Activated CD4-positive, alpha-beta T cell treated with anti-CD3 and anti-CD28 coated beads for 36 hours (primary cell): ENCODE measurements at places on chromosomes 1 and 21. TPM values are rescaled to one million over a fixed set of nuclear protein-coding genes. Genes with fewer than 3 reads are reported as not detected.

DNA sequence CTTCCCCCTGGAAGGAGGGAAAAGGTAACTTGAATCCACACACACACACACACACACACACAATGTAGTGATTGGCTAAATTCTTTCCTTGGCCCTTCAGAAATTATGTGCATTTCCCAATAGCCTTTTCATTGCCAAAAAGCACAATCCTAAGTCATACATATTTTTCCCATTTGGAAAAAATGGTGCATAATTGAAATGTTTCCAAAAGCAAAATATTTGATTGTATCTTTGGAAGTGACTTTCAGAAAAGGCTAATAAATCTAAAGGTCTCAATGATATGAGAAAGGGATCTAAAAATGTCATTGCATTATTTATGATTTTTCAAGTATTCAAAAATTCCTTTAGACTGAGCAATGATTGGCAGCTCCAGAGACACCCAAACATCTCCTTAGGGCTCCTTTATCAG, 43.5 kb upstream of the NEK7 start:
- DNase-seq = no peak

DNA sequence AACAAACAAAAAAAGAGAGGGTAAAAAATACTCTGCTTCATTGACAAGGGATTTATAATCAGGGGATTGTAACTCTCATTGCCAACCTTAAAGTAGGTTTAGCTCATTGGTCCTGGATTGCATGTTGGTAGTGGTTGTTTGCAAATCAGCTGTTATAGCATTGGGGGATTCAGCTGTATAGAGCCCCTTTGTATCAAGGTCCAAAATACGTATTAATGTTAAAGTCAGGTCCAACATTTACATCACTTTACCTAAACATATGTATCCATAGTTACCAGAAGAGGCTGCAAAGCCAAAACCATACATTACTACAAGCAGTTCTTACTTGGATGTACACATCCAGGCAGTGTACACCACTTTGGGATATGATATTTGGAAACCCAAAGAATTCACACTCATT, 29.4 kb downstream of the RPS27 start:
- no peak for DNase-seq

Gene ALX3
- total RNA-seq = not detected

Gene LCK
- 179 TPM for total RNA-seq

DNA sequence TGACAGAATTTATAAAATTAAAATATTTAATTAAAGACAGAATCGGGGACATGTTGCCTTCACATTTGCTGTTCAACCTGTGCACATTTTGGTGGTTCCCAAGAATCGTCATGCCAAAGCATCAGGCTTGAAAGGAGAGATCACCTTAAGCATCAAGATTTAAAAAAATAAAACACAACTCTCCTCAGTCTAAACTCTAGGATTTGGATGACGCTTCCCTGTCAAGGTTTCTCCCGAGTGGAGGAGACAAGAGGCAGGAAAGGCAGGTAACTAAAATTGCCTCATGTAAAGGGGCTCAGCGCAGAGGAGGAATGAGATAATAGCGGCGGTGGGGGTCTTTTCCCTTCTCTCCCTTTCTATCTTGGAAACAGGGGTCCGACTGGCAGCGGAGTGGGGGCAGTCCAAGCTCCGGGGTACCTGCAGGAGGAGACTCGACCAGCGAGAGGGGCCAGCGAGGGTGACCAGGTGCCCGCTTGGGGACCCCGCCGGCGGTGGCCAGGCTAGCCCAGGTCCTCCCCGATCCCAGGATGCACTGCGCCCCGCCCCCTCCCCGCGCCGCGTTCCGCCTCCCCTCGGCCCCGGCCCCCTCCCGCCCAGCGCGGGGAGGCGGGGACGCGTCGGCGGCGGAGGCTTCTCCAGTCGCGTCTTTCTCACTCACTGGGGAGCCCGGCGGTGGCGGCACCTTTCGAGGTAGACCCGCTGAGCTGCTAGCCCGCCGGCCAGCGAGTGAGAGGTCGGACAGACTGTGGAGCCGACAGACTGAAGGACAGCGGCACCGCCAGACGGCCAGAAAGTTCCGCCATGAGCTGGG, at the start of gene FNBP1L:
FNBP1L (plus strand) TSS at position 638 of the 811 bp plus-strand sequence; CDS start at position 802, 164 bp downstream.
- DNase-seq = peak; percentile 81

GRCh38 chr1:67348586-67349252, 41.0 kb downstream of the IL12RB2 start:
- no peak for DNase-seq

Gene DENND2C
- total RNA-seq = 0.65 TPM

DNA sequence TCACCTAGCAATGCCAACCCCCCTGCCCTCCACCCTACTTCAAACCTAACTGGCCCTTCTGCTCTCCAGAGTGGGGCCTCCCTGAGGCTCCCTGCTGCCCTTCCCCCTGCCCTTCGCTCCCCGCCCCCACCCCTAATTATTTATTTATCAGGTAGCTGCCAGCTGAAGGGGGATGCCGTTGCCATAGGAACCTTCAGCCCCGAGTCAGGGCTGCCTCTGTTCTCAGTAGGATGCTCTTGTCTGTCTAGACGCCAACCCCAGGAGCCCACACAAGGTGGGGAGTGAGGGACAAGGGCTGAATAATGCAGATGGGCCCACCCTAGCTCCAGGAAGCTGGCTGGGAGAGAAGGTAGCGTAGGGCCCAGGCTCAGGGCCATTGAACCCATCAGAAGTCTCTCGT, 41.1 kb downstream of the NKAIN1 start:
- no peak for DNase-seq

GRCh38 chr1:219188331-219188803, 14.7 kb downstream of the LYPLAL1 start:
- no peak for DNase-seq

GRCh38 chr21:43302062-43302700, 124.8 kb downstream of the SIK1 start:
- no peak for DNase-seq

DNA sequence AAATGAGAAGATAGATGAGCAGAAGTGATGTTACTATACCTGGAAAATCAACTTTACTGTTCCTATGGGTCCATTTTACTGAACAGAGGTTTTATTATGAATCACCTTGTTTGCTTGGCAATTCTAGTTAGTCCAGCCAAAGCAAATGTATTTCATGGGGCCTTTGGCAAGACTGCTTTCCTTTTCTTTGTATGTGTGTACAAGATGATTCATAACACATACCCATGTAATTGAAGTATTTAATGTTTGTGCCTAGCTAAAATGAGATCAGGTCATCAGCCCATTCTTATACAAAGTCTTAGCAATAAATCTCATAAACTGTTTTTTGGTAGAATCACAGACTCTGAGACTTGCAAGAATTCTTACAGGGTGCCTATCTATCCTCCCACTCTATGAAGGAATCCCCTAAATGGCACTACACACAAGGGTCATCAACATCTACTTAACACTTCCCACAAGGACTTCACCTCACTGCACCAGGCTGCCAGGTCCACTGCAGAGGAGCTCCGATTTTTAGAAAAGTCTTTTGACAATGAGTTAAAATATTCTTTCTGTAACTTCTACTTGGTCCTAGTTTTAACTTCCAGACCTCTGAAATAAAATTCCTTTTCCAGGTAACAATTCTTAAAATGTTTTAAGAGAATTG, 58.5 kb downstream of the LPAR3 start:
- no peak for DNase-seq

Gene PRAMEF10
- not detected for total RNA-seq

DNA sequence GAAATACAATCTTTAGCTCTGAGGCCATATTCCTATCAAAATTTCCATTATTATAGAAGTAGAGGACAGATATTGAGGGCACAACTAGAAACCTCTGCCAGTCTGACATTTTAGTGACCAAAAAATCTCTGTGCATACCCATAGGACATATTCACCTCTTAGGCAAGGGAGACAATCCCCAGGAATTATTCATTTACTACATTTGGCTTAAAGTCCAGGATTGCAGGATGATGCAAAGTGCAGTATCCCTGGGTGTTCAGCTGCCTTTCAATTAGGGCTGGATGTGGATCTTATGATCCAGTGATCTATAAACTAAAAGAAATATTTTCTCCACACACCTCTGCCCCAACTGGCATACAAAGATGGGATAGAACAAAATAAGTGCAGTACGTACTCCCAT, 50.9 kb downstream of the PTGS2 start:
- no peak for DNase-seq

DNA sequence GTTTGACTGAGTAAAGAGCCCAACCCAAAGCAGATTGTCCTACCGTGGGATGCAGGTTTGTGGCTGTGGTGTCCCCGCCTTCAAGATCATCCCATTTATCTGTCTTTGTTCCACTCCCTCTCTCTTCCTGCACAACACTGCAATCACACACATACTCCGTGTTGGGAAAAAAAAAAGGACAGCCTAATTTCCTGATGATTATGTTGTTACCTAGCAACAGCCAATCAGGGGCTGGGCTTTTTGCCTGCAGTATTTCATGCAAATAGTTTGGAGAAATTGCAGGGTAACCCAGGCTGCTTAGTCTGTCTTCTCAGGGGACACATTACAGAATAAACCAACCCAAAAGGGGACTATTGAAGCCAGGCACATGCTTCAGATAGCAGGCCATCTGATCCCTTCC, 38.3 kb downstream of the PHC2 start:
- DNase-seq = no peak

Gene CHD5
- 0.25 TPM for total RNA-seq

DNA sequence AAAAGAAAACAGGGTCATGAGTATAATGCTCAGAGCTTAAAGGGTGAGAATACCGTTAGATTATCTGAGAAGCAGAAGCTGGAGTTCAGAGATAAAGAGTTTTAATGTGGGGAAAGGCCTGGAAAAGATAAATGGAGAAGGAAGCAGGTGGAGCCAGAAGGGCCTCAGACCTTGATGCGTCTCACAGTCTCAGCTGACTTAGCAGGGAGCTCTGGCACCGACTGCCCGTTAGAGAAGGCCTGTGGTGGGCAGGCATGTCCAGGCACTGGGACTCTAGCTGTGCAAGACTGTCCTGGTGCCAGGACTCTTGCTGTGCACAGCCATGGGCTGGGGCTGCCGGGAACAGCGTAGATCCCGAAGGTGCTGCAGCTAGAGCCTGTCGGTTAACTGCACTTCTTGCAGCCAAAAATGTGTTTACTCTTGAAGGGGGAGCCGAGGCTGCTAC, 3.8 kb upstream of the SLAMF9 start:
- DNase-seq = no peak

- DNase-seq = no peak
These were observed 76.8 kb upstream of the ATF3 start for GRCh38 chr1:212531796-212532195.

Gene PDPN
- not detected for total RNA-seq

- DNase-seq = no peak
These were observed 94.4 kb downstream of the MIS18A start for GRCh38 chr21:32184485-32184884.

GRCh38 chr1:174158767-174159251, 511 bp upstream of the RABGAP1L start:
- no peak for DNase-seq

GRCh38 chr1:11352058-11352715, 79.2 kb downstream of the UBIAD1 start:
- DNase-seq = no peak

GRCh38 chr1:156100205-156100995, 14.1 kb upstream of the LMNA start:
- DNase-seq = peak; percentile 47

Gene ATG4C
- 16.2 TPM for total RNA-seq

Gene RHCE
- total RNA-seq = 1.0 TPM

Gene DYNLT5
- total RNA-seq = not detected

GRCh38 chr1:116461723-116462122, 88.7 kb downstream of the ATP1A1 start:
- no peak for DNase-seq

DNA sequence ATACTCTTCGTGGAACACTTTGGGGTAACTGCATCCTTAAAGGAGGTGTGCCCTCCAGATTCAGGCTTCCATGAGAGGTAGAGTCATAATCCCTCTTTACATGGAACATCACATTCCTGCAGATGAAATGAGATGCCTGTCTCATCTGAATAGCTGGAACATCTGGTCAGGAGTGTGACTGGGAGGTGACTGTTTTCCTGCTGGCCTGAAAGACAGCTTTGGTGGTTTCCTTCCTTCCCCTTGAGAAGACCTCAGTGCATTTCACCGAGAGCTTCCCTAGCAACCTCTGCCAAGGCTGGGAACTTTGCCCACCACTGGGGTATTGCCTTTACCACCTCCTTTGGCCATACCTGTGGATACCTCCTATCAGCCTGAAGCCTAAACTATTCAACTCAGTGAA, 46.7 kb upstream of the GUCA2A start:
- no peak for DNase-seq

DNA sequence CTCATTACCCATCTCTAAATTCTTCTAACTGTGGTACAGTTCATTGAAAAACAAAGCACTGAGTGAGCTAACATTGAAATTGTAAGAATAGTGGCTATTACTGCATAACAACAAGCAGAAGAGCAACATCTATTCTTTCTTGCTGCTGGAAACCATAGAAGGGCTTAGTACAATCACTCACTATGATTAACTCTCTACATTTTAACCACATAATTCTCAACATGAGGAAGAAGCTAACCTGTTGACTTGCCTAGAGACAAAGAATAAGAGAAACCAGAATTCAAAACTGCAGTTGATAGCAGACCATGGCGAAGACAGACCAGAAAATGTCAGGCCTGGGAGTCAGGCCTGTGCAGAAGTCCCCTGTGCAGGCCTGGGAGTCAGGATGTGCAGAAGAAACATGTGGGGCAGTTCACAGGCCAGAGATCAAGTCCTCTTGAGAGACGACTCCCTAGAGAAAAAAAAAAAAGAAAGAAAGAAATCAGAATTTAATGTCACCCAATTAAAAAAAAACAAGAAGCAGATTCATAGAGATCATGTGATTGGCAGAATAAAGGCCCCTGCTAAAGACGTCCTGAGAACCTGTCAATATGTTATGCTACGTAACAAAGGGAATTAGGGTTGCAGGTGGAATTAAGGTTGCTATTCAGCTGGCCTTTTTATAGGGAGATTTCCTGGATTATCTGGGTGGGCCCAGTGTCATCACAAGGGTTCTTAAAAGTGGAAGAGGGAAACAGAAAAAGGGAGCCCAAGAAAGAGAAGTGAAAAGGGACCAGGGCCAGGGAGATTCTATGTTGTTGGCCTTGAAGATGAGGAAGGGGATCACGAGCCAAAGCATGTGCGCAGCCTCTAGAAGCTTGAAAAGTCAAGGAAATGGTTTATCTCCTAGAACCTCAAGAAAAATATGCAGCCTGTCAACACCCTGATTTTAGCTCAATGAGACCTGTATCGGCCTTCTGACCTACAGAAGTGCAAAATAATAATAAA, 94.9 kb downstream of the MRPL39 start:
- peak; percentile 32 for DNase-seq

GRCh38 chr1:215082532-215083382, at the start of gene KCNK2:
TSS of gene KCNK2 (plus strand) at chr1:215082737. CDS start at chr1:215083386, 649 bp downstream.
- peak; percentile 23 for DNase-seq

DNA sequence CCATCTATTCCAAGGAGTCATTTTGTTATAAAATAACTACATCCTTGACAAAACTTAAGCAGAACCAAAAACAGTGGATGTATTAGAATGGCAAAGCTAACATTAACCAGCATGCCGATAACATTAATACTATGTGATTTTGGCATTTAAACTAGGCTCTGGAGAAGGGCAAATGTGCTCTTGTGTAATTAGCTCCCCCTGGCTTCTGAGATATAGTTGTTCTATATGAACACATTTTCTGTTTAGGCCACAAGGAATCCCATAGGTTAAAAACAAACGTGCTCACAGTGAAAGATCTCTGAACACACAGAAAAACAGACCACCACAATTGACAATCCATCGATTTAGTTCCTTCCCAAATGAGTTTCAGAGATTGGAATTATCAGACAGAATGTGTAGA, 57.4 kb upstream of the TARS2 start:
- no peak for DNase-seq
